NCI-H1694 (cell line): ENCODE measurements at places on chromosomes 16 and 17.

DNA sequence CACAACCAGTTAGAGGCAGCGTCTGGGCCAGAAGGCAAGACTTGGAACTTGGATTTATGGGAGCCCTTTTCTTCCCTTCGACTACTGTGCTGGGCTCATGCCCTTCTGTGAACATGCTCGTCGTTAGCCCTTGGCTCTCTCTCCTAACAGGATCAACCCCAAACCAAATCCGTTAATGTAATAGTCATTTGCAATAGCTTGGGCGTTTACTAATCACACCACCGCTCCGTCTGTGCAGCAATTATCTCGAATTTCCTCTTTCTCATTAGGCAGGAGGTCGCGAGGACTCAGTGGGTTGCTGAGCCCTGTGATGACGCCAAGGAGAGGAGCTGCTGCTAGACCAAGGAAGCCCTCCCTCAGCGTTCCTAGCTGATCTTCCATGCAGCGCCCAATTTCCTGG, 114.7 kb downstream of the ENGASE start:
- DNase-seq: peak; percentile 30

GRCh38 chr16:1079786-1080525, 7.4 kb downstream of the SSTR5 start:
- no peak for DNase-seq

DNA sequence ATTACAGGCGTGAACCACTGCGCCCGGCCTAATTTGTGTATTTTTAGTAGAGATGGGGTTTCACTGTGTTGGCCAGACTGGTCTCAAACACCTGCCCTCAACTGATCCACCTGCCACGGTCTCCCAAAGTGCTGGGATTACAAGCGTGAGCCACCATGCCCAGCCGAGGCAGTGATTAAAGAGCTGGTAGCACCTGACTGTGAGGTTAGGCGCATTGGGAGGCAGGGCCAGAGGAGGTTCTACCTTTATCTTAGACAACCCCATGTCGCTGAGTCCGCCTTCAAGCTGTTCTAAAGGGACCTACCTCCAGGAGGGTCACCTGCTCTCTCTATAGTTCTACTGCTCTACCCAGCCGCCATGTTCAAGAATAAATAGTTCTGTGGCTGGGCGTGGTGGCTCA, 8.1 kb downstream of the RSL1D1 start:
- DNase-seq: no peak

GRCh38 chr16:4391631-4392381, 20.2 kb downstream of the VASN start:
- no peak for DNase-seq

- no peak for DNase-seq
Observed at GRCh38 chr16:1279945-1280589, 24.2 kb downstream of the TPSD1 start.

DNA sequence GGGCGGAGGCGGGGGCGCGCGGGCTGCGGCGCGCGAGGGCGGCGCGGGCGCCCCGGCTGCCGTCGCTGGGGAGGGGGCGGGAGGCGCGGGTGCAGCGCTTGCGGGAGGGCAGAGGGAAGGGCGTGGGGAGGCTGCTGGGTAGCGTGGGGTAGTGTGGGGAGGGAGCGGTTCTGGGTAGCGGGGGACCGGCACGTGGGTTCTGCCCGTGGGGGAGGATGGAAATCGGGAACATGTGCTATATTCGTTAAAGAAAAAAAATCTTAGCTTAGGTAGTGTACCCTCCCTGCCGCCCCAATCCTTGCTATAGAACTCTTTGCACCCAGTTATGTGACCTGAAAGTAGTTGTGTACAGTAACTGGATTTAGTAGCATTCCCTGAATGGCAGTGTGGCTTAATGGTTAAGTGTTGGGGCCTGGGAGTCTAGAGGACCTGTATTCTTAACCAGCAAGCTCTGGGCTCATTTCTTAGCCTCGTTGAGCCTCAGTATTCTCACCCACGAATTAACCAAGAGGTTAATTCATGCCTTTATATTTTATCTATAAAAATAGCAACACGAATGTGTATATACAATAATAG, 646 bp downstream of the RABEP1 start:
- DNase-seq: peak; percentile 13

GRCh38 chr16:12448504-12448903, 355.2 kb downstream of the CPPED1 start:
- no peak for DNase-seq

GRCh38 chr17:75124041-75124818, 7.3 kb downstream of the NT5C start:
- no peak for DNase-seq

GRCh38 chr16:58032710-58033293, 7.2 kb downstream of the MMP15 start:
- DNase-seq: no peak

GRCh38 chr17:17395885-17396284, 80.9 kb upstream of the MED9 start:
- DNase-seq: no peak

DNA sequence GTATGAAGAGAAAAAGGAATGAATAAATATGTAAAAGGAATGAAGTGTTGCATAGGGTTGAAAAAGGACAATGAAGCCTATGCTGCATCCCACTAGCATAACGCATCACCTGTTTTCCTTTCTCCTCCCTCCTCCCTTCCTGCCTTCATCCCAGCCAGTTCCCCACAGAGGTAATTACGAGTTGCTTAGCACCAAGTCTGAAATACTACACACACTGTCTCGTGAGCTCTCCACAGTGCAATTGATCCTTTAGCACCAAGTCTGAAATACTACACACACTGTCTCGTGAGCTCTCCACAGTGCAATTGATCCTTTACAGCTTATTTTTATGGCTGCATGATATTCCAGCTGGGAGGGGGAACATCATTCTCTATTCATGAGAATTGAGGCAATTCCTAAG, 1.1 kb upstream of the DRC7 start:
- no peak for DNase-seq

GRCh38 chr16:85755929-85756768, 5.3 kb upstream of the C16orf74 start:
- DNase-seq: no peak

- DNase-seq: no peak
Observed at GRCh38 chr16:89197633-89198416, 2.5 kb downstream of the SLC22A31 start.
